ENCODE measurements at places on chromosomes 1 and 21.

DNA sequence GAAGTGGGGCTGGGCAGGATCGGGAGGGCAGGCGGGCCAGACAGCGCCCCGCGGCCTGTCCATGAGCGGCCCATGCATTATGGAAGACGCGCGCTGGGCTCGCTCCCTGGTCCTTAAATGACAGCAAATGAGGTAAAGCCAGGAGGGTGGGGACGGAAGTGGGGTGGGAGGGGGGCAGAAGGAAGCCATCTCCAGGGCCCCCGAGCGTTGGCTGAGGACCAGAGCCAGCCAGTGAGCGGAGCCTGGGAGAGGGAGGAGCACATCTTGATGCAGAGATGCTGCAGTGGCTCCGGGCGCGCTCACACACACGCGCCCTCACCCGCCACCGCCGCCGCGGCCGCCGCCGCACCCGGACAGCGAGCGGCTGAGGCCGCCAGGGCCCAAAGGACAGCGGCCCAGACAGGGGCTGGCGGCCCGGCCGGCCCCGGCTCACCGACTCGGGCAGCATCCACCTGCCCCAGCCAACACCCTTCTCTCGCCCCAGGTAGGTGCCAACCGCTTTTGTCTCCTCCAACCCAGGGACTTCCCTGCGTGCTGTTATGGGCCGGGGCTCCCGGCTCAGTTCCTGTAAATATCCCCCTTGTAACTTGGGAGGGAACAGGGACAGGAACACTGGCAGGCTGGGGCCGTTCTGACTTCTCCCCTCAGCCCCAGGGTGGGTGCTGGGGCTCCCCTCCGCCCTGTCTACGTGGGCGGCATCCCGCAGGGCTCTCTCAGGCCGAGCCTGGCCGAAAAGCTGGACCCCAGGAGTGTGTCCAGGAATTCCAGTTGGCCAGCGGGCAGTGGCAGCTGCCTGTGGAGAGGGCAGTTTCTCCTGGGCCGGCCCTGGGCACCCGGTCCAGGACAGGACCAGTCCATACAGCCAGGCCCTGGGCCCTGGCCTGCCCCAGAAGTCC lies at the start of gene CNTN2:
Gene CNTN2 (plus strand): TSS at position 302 of the 896 bp plus-strand sequence. CDS start 9,974 bp downstream, outside the sequence.
- no peak for DNase-seq

DNA sequence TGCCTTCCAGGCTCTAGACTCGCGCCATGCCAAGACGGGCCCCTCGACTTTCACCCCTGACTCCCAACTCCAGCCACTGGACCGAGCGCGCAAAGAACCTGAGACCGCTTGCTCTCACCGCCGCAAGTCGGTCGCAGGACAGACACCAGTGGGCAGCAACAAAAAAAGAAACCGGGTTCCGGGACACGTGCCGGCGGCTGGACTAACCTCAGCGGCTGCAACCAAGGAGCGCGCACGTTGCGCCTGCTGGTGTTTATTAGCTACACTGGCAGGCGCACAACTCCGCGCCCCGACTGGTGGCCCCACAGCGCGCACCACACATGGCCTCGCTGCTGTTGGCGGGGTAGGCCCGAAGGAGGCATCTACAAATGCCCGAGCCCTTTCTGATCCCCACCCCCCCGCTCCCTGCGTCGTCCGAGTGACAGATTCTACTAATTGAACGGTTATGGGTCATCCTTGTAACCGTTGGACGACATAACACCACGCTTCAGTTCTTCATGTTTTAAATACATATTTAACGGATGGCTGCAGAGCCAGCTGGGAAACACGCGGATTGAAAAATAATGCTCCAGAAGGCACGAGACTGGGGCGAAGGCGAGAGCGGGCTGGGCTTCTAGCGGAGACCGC lies 2.0 kb upstream of the OLIG2 start:
- DNase-seq = no peak

- DNase-seq = no peak
Measured at GRCh38 chr1:53071167-53071865, 9.3 kb downstream of the PODN start.

GRCh38 chr1:41950820-41951219 lies 32.1 kb upstream of the HIVEP3 start:
- DNase-seq = no peak

- no peak for DNase-seq
Measured at GRCh38 chr1:11341901-11342552, 69.0 kb downstream of the UBIAD1 start.

DNA sequence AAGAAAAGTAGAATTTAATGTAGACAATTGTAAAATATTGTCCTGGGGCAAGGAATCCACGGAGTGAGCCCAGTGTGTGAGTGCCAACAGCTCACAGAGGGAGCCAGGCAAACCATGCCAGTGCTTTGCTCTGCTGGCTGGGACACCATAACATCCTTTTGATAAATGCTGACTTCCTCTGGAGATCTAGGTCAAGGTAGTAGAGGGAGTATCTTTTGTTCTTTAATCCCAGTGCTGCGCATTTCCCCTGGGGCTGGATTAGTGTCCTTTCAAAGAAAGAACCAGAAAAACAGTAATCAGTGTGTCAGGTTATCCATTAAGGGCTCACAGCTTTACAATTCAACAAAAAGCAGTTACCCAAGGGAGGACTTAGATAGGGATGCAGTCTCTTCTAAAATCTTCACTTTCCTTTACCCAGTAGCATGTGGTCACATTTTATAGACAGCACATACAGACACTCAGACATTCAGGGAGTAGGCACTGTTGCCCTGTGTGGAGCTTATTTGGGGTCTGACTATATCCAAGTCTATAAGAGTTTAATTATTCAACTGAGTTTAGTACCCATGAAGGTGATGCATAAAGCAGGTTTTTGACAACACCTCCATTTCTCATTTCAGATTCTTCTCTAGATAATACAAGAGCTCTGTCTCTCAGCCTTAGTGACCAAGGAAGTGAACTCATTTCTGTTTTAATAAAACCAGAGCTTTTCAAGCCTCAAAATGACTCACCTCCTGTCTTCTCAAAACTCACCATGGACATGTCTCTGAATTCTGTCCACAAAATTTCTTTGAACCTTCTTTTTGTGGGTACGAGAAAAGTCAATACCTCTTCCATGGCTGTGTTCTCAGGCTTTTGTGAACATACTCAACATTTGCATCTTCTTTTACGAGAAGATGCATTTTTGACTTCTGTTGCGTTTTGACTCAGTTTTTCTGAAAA lies 215.3 kb downstream of the BRINP2 start:
- DNase-seq = no peak
